ENCODE measurements at places on chromosomes 1 and 21.

DNA sequence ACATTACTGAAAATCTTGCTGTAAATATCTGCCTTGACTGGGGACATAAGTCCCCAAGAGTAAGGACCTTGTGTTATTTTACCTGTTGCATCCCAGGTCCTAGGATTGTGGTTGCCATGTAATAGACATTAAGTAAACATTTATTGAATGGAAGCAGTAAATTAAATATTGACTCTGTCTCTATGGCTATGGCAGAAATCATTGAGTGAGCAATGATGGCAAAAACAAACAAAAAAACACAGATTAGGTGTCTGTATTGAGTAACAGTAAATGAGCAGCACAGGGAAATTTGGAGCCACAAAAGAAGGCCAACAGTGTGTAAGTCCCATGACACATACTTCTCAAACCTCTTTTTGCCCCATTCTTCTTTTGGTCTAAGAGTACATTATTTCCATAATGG lies 240.4 kb downstream of the NFIA start:
- no peak for DNase-seq

- no peak for DNase-seq
Observed at GRCh38 chr1:65357291-65357960, 48.1 kb downstream of the DNAJC6 start.

DNA sequence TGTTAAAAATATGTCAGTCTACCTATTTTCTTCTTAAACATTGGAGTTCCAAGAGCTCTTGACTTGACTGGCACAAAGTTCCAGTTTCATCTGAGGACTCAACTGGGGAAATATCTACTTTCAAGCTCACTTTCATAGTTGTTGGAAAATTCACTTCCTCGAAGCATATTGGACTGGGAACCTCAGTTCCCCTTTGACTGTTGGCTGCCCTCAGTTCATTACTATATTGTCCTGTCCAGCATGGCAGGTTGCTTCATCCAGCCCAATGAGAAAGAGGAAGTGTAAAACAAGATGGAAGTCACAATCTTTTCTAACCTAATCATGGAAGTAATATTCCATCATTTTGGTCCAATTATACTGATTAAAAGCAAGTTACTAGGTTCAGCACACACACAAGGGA lies 54.3 kb downstream of the ZNF697 start:
- DNase-seq = no peak

DNA sequence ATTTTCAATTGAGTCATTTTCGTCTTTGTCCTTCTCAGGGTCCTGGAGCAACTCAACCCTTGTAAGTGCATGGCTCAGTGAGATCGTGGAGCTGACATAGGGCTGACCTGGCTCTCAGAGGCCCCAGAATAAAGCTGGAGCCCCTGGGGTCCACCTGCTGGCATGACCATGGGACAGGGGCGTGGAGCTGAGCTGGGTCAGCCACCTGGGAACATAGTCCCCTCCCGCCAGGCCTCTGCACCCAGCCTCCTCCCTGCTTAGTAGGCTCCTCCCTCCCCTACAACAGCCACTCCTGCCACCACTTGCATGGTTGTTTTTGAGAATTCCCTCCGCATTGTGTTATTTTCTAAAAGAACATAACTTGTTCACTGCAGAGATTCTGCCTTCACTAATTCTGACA lies 3.1 kb upstream of the RIPK4 start:
- no peak for DNase-seq

DNA sequence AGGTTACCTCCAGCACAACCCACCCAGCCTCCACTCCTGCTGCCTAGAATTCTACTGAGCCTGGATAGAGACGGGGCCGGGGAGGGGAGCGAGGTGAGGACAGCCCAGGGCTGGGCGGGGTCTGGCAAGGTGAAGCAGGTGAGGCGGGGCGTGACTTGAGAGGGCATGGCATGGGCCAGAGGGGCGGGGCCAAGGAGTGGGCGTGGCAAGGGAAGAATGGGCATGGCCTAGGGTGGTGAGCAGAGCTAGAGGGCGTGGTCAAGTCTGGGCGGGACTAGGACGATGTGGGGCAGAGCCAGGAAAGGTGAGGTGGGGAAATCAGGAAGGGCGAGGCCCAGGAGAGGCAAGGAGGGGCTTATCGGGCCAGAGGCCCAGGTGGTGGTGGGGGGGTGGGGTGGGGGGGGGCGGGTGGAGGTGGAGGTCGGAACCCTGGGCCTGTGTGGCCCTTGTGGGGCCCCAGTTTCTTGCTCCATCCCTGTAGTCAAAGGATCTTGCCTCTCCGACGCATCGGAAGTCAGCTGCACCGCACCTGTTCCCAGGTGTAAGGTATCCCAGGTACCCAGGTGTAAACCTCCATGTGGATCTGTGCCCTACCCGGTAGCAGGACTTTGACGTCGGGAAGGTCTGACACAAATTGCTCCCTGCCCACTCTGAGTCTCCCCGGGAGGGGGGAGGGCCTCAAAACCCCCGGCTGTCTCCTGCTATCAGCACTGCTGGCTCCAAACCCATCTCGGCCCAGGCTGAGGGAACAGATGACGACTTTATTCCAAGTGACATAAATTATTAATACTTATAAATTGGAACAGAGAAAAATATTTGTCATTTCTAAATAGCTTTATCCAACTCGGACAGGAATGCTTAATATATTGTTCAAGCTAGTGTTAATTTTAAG lies 32.9 kb upstream of the UTS2 start:
- no peak for DNase-seq

DNA sequence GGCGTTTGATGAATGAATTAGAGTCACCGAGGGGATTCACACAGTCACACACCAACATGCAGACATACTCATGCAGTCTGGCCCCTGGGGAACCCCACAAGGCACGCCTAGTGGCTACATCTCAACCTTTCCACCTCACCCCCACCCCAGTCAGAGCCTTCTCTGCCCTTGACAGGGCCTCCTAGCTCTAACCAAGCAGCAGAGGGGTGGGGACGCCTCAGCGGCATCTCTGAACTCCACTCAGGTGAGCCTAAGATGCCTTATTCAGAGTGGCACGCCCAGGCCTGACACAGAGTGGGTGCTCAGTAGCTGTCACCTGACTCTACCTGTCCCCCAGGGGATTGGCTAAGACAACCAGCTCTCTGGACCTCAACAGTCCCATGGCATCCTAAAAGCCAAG lies 3.7 kb upstream of the SDC3 start:
- DNase-seq = no peak

DNA sequence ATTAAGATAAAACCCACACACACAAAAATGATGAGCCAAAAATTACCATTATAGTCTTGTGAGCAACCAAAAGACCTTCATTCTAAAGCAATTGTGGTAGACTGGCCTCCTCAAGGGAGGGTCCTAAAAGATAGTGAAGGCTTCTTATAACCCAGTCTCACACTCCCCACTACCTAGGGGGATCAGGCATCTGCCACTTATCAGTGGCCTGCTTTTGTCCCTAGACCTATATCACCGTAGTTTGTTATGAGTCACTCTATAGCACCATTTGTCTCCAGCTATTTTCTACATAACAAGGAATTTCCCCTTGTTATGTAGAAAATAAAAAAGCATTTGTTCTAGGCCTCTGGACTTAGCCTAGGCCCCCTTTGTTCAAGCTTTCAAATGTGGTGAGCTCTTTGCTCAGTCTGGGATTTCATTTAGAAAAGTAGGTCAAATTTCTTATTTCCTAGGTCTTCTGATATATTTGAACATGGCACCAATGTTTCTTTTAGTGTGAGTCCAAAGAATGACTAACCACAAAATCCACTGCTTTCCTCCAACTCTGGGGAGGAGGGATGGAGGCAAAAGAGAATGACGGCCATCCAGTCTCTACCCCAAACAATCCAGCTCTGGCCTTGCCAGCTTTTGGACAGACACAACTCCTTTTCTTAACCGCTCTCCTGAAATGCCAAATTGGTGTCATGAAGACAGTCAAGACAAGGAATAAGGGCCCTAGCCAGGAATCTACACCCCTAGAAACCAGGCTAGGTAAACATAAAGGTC lies 8.9 kb downstream of the ADAR start:
- no peak for DNase-seq

DNA sequence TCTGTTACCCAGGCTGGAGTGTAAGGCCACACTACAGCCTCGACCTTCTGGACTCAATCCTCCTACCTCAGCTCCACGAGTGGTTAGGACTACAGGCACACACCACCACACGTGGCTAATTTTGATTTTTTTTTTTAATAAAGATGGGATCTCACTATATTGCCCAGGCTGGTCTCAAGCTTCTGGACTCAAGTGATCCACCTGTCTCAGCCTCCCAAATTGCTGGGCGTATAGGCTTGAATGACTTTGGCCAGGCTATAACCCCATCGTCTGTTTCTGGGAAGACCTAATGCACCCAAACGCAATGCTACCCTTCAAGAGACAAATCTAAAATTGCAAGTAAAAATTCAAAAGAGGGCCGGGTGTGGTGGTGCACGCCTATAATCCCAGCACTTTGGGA lies 52.1 kb downstream of the DAP3 start:
- DNase-seq = no peak

DNA sequence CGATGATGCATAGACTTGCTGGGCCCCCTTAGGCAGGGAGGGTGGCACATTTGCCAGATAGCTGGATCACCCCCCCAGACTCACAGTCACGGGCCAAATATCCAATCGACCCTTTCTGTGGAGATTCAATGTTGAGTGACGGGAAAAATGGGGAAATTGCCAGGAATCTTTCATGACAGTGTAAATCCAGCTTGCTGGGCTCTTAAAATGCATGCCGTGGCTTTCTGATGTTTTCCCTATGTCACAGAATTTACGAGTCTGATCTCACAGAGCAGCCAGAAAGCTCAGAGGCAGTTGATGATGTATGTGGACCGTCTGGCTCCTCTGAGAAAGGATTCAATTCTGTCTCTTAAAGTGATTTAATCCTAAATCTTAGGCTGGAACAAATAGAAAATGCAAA lies 150.1 kb upstream of the ZNF644 start:
- DNase-seq = no peak

- DNase-seq = peak; percentile 82
Observed at GRCh38 chr1:200184196-200184595, 156.7 kb downstream of the NR5A2 start.

DNA sequence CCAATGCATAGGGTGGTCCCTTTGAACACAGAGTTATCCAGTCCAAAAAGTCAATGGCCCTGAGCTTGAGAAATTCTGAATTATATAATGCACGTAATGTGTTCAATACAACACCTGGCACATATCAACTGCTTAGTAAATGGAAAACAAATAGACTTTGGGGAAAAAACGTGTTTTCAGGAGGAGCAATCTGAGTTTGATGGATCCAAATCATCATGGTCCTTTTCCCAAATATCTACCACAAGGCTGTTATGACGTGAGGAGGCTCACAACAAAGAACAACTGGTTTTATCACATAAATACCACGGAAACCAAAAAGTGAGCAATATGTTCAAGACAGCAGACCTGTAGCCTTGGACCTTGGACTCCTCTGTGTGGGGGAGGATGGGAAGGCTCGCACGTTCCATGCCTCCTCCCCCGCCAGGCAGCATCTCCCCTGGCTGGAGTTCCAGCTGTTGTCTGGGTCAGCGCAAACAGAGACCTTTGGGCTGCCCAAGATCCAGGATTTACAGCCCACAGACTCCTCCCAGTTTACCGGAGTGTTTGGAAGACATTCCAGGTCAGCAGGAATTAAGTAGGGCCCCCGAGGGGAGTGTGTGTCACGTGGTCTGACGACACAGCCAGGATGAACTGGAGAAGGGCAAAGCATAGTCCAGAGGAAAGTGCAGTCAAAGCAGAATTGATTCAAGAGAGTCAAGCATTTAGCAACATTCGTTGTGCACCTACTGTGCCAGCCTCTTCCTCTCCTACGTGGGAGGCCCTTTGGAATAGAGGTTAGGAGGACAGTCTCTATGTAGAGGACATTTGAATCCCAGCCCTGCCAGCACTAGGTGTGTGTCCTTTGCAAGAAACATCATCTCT lies 32.2 kb upstream of the MED18 start:
- DNase-seq = peak; percentile 70

GRCh38 chr1:207646944-207647579 lies 2.1 kb downstream of the CR1L start:
- DNase-seq = no peak

- no peak for DNase-seq
Observed at GRCh38 chr1:184945029-184945428, 29.3 kb downstream of the NIBAN1 start.

Data from choroid plexus epithelial cell (primary cell).